ENCODE measurements at places on chromosomes 7 and 10. TPM values are rescaled to one million over a fixed set of nuclear protein-coding genes. Genes with fewer than 3 reads are reported as not detected.
A peak's percentile ranks its signal among the peaks of the same experiment; 100 is the strongest.

- DNase-seq: no peak
- no peaks in the 10 kb centered on the region for H3K4me1 ChIP-seq
- H3K27ac ChIP-seq: no peak overlapping the region
- no peaks in the 10 kb centered on the region for H3K36me3 ChIP-seq
These were observed 203.3 kb upstream of the HGF start for GRCh38 chr7:81973117-81973516.

EBLN1 gene
- not detected for total RNA-seq

DNA sequence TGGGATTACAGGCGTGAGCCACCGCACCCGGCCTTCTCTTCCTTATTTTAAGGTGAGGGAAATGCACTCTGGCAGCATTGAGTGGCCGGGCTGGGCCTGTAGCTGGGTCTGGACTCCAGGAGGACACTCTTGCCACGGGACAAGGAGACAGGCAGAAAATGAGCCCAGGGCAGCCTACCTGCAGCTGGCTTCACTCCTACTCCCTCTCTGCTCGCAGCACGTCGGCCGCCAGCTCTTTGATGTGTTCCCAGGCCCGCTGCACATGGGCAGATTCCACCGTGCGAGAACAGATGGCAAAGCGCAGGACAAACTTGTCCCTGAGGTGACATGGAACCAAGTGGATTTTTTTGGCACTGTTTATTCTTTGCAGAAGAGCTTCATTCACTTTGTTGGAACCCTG, 12.9 kb upstream of the FIGNL1 start:
- no peak for DNase-seq
- H3K27me3 ChIP-seq: no peaks in the 10 kb centered on the region
- H3K4me3 ChIP-seq: no peak overlapping the region
- H3K27ac ChIP-seq: no peak overlapping the region

GBX1 gene
- total RNA-seq: not detected

DNA sequence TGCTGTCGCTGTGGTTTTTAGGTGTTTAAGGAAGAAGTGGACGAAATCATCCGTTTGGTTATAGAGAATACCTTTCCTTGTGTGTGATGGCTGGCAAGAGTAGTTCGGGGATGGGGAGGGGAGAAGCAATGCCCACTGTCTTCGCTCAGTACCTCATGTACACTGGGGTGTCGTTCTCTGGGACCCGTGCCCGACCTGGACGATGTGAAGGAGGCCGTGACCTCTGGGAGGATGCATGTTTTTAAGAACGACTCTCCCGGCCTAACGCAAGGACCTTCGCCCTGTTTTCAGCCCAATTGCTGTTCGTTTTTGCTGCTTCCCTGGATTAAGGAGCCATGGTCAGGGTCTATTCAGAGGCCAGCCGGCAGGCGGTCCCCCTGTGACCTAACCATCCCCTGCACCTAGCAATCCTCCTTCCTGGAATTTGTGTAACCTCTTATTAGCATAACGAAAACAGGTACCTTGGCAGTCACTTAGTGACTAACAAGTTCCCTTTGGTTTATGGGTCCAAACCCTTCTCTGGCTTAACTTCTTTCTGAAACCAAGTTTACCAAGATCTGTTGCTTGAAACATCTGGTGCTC, 1.3 kb downstream of the NFE2L3 start:
- peaks cover 18% of the 10 kb centered on the region for H3K27me3 ChIP-seq
- peaks cover 50% of the 10 kb centered on the region for H3K4me1 ChIP-seq
- H3K4me3 ChIP-seq: peak overlapping the region; percentile 75
- DNase-seq: peak; percentile 54

SLC26A5 gene
- total RNA-seq: 1.2 TPM

HGF gene
- total RNA-seq: 0.95 TPM

DNA sequence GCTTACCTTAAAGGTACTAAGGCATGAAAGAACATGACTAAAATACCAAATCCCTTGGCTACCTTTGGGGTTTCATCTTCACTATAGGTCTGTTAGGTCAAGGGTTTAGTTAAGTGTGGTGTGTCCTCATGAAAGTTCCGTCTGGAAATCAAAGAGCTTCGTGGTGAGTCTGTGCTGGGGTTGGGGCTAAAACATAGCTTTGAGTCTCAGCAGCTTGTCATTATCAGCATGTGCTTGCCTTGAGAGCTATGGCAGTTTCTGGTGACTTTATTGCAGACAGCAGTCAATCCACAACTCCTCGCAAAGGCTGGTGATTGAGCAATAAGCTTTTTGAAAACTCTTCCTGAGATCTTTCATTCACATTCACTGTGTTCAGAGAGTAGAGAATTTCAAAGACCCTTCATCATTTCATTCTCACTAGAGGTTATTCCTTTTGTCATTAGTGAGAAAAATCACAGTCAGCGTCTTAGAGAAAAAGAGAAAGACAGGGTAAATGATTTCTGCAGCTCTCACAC, 53.2 kb upstream of the CCDC6 start:
- H3K36me3 ChIP-seq: no peaks in the 10 kb centered on the region
- no peak overlapping the region for H3K27ac ChIP-seq
- no peak overlapping the region for H3K4me3 ChIP-seq
- no peaks in the 10 kb centered on the region for H3K4me1 ChIP-seq
- no peaks in the 10 kb centered on the region for H3K27me3 ChIP-seq

- H3K4me1 ChIP-seq: no peaks in the 10 kb centered on the region
- H3K27ac ChIP-seq: no peak overlapping the region
- no peak overlapping the region for H3K4me3 ChIP-seq
- DNase-seq: no peak
These were observed 34.6 kb upstream of the PSMG3 start for GRCh38 chr7:1604383-1604782.

WNT2 gene
- 0.99 TPM for total RNA-seq

ZNF117 gene
- total RNA-seq: 8.2 TPM

GRCh38 chr10:3887404-3887803, 102.4 kb upstream of the KLF6 start:
- H3K27me3 ChIP-seq: no peaks in the 10 kb centered on the region
- no peaks in the 10 kb centered on the region for H3K36me3 ChIP-seq
- H3K27ac ChIP-seq: peak overlapping the region; percentile 74
- H3K4me1 ChIP-seq: peaks cover 23% of the 10 kb centered on the region
- H3K4me3 ChIP-seq: no peak overlapping the region

- H3K27me3 ChIP-seq: peaks cover 26% of the 10 kb centered on the region
- no peak overlapping the region for H3K27ac ChIP-seq
- no peaks in the 10 kb centered on the region for H3K36me3 ChIP-seq
- no peak overlapping the region for H3K4me3 ChIP-seq
- H3K4me1 ChIP-seq: peaks cover 21% of the 10 kb centered on the region
These were observed 55.2 kb downstream of the ELFN1 start for GRCh38 chr7:1725199-1725690.
